ENCODE measurements at places on chromosomes 7 and 10.
A peak's percentile ranks its signal among the peaks of the same experiment; 100 is the strongest.

- no peak for DNase-seq
Measured at GRCh38 chr7:11394438-11394837, 420.8 kb downstream of the PHF14 start.

DNA sequence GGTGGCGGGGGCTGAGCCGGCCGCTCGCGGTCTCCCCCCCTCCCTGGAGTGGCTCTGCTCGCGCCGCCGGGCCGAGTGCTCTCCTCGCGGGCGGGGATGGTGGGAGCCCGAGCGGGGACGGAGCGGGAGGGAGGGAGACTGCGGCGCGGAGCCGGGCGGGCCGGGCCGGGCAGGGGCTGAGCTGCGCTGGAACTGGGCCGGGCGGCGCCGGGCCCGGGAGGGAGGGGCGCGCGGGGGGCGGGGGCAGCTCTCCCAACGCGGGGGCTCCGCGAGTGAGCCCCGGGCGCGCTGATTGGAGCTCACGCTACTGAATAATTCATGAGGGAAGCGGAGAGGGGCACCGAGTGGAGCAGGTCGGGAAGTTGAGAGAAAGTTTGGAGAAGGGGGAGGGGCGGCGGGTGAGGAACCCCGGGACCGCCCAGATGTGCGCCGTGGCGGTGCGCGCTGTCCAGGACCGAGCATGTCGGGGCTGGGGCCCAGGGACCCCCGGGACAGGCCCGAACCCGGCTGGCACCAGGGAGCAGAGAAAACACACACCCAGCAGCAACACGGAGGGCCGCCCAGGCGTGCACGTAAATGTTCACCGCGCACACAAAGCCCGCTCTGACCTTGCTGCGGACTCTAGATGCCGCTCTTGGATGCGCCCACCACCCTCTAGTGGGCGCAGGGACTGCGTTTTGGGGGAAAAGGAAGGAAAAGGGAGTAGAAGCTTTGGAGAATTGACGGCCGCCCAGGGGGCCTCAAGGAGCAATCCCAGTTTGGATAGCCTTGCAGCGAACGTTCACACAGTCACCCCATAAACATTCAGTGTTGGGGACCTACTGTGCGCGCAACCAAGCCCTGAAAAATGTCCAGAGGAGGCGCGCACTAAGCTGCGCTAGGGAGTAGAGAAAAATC, at the start of gene EPHB4:
TSS of gene EPHB4 (minus strand) at position 194 of the 897 bp plus-strand sequence. CDS start 493 bp downstream, outside the sequence.
- DNase-seq: peak; percentile 67

DNA sequence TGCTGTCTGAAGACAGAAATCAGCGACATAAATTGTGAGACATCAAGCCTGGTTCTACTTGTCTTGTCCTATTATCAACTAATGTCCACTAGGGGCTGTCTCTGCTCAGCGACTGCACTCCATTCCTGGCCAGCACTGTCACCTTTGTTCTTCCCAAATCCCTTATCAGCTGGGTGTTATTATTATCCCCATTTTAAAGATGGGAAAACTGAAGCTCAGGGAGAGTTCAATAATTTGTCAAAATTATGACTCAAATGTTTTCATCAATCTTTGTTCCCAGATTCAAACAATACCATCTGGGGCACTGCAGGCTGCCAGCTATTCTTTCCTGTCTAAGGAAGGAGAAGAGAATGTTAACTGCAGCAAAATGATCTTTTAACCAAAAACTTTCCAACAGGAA, 431.6 kb upstream of the NFE2L3 start:
- DNase-seq: no peak

DNA sequence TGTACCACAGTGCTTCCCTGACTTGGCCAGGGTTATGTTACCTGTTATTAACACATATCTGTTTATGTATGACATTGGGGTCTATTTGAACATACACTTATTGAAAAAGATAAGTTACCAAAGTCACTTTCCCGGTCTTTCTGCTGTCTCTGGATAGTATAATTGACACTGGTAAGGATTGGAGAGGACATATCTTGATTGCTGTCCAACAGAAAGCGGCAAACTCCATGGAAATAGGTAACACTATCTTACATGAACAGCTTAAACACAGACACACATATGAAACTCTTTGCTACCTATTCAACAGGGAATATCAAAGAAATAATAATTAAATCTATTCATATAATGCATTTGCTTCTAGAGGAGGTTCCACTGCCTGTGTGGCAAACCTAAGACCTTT, 282.5 kb upstream of the AOAH start:
- DNase-seq: no peak

- no peak for DNase-seq
Measured at GRCh38 chr7:117774943-117775342, 98.3 kb downstream of the CTTNBP2 start.

- DNase-seq: no peak
Measured at GRCh38 chr10:115818012-115818411, 455.0 kb downstream of the GFRA1 start.

GRCh38 chr10:63072951-63073350, 60.2 kb upstream of the NRBF2 start:
- DNase-seq: no peak

- no peak for DNase-seq
Measured at GRCh38 chr10:84908491-84908890, 580.1 kb downstream of the CCSER2 start.

DNA sequence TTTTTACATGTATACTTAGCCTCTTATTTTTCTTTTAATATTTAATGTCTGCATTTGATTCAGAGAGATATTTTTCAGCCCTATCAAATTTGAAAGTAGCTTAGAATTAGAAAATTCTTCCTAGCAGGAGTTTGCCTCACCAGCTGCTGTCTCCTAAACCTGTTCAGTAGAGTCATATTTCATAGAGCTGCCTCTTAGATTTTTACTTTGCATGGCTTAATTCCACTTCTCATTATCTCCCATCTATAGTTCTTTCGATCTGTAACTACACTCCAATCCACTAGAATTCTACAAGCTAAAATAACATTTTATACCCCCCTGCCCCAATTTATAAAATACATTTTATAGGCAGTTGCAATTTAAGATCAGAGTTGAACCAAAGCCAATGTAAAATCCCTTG, 227.0 kb downstream of the ANK3 start:
- DNase-seq: no peak
